ENCODE measurements at places on chromosomes 11 and 22.

DNA sequence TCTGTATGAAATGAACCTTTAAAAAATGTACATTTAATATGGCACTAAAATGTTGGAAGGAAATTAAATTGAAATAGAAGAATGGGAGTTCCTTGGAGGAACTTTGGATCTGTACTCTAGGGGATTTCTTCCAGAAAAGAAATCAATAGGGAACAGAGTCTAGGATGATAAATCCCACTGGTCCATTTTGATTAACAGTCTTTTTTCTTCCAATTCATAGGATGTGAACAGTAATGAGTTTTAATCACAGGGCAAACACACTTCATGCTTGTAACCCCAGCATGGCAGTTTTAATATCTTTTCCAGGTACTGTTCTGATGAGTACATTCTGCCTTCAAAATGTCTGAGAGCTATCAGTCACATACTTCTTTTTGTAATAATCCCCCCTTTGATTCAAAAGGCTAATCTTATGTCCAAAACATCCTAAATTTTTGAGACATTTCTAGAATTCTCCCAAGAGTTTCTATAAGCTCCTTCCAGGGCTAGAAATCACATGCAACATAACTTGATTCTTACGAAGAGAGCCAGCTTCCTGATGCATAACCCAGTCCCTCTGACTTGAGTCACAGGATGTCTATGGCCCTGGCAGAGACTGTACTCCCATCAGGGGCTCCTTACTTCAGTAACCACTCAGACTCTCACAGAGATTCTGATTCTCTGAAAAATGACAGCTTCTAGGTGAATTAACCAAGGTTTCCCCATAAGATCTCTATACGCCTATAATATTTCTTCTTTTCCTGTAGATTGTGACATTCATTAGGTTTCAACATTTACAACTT is 112.9 kb downstream of the SLC36A4 start:
- ATAC-seq: no peak

DNA sequence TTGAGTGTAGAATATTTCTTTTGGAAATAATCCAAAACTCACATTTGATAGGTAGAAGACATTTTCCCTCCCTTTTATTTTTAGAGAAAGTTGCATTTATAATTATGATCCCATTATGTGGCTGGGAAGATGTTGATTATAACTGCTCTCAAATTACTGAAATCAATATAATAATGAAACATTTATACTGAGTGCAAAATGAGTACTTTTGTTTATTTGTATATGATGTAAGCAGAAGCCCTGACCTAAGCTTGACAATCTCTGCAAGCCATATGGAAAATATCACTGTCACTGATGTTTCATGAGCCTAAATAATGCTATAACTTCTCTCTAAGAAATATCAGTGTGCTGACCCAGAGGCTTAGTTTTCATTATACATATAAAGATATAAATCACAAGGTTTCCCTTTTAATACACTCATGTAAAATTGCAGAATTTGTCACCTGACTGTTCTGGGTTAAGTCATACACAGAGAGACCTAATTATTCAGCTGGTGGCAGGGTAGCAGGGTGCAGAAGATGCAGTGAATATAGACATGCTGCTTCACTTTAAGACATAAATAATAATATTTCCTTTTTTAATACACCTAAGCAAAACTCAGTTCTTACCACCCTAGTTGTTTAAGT is 99.2 kb downstream of the BBOX1 start:
- no peak for ATAC-seq

DNA sequence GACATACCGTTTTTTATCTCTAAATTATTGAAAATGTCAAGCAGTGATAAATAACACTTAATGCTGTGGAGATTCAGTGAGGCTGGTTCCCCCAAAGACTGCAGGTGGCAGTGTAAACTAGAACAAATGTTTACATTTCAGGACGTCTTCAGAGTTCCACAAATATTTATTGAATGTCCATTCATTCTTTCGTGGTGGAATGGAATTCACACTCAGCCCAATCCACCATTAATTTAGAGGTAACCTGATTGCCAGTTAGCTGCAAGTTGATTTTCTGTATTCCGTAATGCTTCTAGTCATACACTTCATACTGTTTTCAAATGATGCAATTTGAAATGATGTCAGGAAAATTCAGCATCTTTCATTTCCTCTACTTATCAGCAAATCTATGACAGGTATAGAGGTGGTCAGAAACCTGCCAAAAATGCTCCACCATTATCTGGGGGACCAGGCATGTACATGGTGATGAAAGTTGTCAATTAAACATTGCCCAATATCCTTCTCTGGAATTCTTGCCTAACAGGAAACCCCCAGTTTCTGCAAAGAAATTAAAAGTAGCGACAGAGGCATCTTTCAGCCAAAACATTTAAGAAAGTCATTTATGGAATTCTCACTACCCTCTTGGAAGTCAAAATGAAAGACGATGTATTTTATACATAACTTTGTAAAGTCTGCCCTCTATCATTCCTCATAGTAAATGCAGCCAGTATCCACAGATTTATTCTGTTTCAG is 94.3 kb upstream of the BMAL1 start:
- peak; percentile 94 for ATAC-seq

GRCh38 chr22:22720724-22721261 is 76.4 kb downstream of the GGTLC2 start:
- no peak for ATAC-seq

DNA sequence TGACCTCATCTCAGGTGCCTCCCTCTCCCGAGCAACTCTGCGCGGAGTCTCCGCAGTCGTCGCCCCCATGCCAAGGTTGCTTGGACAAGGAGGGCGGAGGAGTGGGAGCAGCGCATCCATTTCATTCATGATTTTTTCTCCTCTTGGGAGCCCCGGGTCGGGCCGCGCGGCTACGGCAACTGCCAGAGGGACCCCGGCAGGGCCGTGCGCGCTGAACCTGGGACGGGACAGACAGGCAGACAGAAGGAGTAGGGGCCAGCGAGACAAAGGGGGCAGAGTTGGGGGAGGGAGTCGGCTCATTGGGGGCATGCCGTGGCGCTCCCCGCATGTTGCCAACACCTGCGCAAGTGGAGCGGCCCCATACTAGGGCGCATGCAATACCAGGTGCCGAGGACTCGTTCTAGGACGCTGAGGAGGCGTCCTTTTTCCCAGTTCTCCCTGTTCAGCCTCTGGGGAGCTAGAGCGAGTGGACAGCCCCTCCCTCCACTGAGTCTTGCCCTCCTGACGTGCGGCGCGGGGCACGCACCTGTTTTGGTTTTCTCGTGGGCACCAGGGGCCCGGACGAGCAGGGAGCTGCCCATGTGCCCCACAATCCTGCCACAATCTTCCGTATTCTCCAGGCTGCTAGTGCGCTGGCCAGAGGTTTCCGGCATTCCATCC is 501 bp upstream of the PTPN5 start:
- peak; percentile 18 for ATAC-seq

DNA sequence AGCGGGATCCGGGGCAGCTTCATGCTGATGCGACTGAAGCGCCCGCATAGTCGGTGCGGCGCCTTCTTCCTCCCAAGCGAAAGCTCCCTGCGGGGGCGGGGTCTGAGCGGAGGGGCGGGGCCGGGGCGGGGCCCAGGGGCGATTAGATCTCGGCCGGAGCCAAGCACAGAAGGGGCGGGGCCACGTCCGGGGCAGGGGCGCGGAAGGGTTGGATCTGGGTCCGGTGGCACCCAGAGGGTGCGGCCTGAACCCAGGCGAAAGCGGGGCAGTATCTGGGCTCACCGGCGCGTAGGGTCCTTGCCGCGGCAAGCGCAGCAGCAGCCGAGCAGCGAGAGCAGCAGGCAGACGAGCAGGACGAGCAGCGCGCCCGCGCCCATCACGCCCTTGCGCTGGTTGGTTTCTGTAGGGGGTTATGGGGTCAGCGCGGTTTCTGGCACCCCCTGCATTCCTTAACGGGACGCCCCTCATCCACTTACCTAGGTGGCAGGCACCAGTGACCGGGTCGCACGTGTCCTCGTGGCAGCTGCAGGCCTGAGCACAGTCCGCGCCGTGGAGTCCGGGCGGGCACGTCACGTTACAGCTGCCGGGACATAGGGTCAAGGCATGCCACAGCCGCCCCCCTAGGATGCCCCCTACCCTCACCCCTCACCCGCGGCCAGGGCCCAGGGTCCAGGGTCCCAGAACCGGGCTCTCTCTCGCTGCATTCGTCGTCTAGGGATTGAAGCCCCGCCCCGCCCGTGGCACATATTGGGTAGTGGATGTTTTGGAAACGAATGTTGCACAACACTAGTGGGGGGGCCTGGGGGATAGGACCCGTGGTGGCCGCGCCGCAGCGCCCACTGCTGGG is 8.1 kb downstream of the SCARF2 start:
- no peak for ATAC-seq

- 0 out of 3 replicates have a peak, but pooled peaks have one; percentile 28 for ATAC-seq
These were observed 473.4 kb downstream of the METTL15 start for GRCh38 chr11:28581286-28582242.

DNA sequence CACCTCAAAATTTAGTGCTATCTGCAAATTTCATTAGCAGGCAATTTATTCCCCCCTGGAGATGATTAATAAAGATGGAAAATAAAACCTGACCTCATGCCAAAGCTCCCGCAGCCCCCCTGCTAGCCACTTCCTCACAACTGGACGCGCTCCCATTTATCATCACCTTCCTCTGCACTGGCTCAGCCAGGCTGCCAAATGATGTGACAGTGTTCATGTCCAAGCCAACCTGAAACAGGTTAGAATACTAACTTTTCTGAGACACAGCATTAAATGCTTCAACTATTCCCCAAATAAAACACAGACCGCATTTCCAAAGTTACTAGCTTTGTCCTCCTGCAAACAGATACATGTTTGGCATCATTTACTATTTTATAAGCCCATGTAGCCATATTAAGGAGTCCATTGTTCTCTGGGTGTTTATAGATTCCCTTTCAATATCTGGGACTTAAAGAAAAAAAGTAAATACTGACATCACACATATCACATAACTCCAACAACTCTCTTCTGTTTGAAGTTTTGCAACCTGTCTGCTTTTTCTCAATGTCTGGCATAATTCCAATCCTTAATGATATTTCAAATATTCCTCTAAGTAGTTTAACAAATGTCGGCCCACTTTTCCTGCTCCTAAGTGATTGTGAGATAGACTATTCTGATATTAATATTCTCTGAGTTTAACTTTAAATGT is 829.7 kb upstream of the FAT3 start:
- ATAC-seq: no peak

DNA sequence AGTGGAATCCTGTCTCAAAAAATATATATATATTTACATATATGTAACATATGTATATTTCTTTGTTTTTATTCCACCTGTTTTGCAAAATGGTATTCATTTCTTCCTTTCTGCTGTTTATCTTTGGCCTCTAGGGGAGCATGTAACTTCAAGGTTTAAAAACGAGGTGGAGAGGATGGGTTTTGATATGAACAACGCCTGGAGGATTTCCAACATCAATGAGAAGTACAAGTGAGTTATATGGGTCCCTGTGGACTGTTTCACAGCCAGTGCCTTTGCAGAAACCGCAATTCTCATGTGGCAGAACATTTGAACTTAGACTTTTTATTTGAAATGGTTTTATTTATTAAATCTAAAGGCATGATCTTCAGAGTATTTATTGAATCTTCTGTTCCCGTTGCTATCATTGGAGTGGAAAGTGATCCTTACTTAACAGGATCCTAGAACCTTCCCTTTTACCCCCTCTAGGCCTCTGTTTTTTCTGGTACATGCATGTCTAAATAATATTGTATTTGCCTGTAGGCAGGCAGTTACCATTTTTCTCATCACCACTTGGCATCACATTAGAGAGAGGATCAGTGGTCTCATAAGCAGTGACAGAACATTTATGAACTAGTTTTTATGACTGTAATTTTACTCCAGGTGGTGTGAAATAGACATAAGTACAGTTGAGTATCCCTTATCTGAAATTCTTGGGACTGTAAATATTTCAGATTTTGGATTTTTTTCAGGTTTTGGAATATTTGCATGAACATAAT is 81.5 kb upstream of the HORMAD2 start:
- no peak for ATAC-seq

GRCh38 chr11:66892911-66893310 is 36.0 kb downstream of the LRFN4 start:
- ATAC-seq: no peak

DNA sequence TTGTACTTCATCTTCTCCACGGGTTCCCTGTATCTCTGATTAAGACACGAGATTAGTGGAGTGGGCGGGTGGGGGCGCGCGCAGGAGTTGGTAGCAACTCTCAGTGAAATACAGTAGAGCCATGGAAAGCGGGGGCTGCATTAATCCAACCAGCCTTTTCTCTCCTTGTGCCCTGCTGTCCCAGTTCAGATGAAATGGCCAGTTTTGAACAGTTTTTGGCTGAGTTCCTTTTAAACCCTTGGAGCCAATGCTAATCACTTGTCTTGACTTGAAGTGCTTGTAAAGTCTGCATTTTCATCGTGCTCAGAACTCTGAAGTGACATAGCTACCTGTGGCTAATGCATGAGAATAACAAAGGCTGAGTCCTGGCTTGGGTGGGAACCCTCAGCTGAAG is 734 bp upstream of the TMEM123 start:
- ATAC-seq: peak; percentile 11

DNA sequence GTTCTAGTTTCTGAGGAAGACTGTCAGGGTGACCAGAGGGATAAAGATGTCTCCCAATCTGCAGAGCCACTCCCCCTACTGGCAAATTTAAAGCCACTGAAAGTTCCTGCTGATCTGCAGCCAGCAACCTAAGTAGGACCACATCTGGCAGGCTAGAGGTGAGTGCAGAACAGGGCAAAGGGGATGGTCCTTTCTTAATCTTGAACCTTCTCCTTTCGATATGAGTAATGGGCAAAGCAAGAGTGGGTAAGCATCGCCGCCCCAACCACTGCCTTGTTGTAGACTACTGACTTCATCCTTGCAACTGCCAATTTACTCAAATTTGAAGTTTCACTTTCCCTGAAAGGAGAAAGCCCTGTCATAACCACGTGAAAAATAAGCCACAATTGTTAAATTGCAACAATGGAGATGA is 30.7 kb downstream of the SCUBE2 start:
- ATAC-seq: no peak

DNA sequence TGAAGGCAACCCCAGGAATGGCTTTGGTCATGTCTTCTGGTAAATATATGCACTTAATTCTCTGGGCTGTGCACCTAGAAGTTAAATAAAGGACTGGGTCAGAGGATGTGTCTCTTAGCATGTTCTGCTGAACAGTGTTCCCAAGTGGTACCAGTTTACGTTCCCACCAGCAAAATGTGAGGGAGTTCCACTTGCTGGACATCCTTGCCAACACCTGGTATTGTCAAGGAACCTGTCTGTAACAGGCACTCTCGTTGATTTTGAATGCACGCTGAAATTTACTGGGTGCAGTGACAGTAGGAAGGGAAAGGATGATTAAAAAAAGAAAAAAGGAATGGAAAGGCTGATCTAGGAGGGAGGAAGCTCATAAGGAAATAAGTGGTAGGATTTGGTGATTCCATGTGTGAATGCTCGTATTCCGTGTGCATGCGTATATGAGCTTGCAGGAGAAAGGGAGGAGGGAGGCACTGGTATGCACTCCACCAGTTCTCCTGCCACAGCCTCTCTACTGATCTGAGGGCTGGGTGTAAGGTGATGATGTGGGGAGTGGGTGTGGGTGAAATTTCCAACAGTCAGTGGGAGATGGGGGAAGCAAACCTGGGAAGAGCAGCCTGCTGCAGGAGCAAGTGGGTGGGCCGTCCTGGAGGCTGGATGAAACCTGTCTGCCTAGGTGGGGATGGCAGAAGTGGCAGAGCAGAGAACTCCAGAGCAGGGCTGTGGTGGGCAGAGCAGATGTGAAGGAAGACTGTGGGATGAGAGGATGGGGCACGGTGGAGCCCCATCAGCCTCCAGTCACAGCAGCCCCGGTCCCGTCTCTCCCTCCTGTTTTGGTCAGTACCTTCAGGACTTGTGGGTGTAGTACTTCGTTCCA is 15.0 kb downstream of the MED15 start:
- ATAC-seq: no peak

Data from SK-N-SH treated with all-trans-retinoic acid at 6 μM for 48 hours (cell line).